ENCODE measurements at places on chromosomes 3 and 15. TPM values are rescaled to one million over a fixed set of nuclear protein-coding genes. Genes with fewer than 3 reads are reported as not detected.

DNA sequence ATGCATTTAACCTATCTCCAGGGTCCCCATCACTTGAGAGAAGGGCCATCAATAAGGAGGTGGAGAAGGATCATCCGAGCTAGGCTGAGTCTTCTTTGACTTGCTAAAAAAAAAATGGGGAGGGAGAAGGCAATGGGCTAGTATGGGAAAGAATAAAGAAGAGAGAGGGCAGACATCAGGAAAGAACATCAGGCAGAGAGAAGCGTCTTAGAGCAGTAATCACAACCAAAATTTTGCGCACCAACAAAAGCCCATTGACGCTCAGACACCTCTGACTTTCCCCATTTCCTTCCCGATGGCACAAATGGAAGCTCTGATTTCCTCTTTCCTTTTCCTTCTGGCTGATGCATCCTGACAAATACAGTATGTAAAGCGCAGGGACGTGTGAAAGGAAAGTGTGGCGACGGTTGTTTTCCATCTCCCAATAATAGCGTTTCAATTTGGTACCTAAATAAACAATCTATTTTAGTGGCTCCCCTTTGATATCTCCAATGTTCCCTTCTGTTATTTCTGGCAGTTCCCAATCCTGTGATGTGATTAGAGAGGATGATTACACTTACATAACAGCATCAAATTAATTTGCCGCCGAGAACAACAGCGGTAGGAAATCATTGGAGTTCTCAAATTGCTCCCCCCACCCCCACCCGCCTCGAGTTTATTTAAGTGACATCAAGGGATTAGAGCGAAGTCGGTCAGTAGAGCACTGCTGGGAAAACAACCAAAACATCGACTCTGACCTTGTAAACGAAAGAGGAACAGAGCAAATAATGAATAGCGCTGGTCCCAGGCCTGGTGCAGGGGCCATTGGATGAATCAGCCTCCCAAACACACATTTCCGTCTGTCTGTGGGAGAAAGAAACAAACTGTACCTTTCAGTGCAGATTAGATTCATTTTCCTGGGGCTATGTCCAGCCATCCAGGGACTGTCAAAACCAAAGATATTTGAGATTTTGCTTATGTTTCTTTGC, 273.3 kb upstream of the ICE2 start:
- H3K27ac ChIP-seq: no peak overlapping the region
- no peaks in the 10 kb centered on the region for H3K27me3 ChIP-seq
- no peak for DNase-seq
- no peaks in the 10 kb centered on the region for H3K4me1 ChIP-seq
- no peaks in the 10 kb centered on the region for H3K36me3 ChIP-seq
- peak overlapping the region; percentile 23 for H3K4me3 ChIP-seq

- no peaks in the 10 kb centered on the region for H3K36me3 ChIP-seq
- no peaks in the 10 kb centered on the region for H3K27me3 ChIP-seq
- DNase-seq: no peak
- no peak overlapping the region for H3K27ac ChIP-seq
- H3K4me1 ChIP-seq: no peaks in the 10 kb centered on the region
- H3K4me3 ChIP-seq: no peak overlapping the region
These were observed 8.1 kb downstream of the GOLGA6L2 start for GRCh38 chr15:23438816-23439466.

DNA sequence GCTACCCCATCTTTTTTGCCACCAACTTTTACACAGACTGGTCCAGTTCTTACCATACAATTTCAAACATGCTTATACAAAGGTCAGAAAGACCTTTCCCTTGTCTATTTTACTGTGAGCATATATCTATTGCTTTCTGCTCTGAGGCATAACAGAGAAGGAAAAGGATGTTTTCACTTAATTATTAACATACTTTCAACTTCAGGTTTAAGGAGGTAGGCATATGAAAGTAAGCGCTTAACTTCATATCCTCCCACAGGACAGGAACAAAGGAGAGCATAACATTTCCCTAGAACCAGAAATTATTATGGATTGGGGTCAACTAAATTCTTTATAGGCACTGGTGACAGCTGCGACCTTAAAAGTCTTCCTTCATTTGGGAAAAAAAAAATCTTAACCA, 1.1 kb downstream of the MYEF2 start:
- H3K27ac ChIP-seq: peak overlapping the region; percentile 90
- peak overlapping the region; percentile 65 for H3K4me3 ChIP-seq
- no peak for DNase-seq
- H3K4me1 ChIP-seq: no peaks in the 10 kb centered on the region
- H3K36me3 ChIP-seq: no peaks in the 10 kb centered on the region

Gene TICRR
- total RNA-seq: 0.60 TPM

Gene GRAMD2A
- 0.91 TPM for total RNA-seq

Gene KNG1
- total RNA-seq: not detected

Gene SSR3
- total RNA-seq: 135 TPM

Gene NISCH
- total RNA-seq: 80.9 TPM

Gene DLL4
- 28.4 TPM for total RNA-seq

DNA sequence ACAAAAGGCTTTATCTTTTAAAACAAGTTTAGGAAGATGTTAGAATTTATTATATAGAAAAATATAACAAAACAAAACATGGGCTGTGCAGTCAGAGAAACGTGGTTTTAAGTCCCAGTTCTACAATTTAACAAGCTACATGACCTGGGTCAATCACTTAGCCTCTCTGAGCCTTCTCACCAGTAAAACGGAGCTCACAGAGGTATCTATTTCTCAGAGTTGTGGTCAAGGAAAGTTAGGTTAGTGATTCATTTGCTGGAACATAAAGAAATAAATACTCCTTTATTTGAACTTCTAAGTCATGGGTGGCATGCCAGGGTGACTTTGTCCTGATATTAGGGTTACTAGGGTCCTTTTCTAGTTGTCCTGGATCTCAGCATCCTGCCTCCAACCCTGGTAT, 10.8 kb upstream of the CCDC174 start:
- DNase-seq: no peak
- H3K27ac ChIP-seq: no peak overlapping the region

Gene GASK1A
- total RNA-seq: 33.7 TPM

- H3K4me1 ChIP-seq: no peaks in the 10 kb centered on the region
- no peaks in the 10 kb centered on the region for H3K27me3 ChIP-seq
- no peaks in the 10 kb centered on the region for H3K36me3 ChIP-seq
- no peak for DNase-seq
- no peak overlapping the region for H3K4me3 ChIP-seq
These were observed 6.9 kb upstream of the PPP1R2 start for GRCh38 chr3:195549931-195550519.

Gene FBXO40
- not detected for total RNA-seq

DNA sequence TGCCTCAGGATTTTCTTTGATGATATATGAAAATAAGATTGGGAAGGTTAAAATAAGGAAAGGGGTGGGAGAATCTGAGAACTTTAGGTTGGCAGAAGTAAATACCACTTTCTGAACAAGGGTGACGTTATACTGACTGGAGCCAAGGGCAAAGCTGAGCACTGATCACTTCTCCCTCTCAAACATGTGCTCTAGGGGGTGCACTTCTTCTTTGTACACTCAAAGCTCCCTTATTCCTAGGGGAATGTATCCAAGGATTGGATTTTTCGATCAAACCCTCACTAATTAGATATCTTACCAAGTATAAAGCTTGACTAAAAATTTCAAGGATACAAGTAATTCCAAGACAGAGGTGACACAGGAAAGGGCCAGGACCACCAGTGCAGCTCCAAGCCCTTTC, 243.9 kb upstream of the UMPS start:
- peaks cover 8% of the 10 kb centered on the region for H3K36me3 ChIP-seq
- H3K27me3 ChIP-seq: no peaks in the 10 kb centered on the region
- no peak overlapping the region for H3K4me3 ChIP-seq
- no peak for DNase-seq

GRCh38 chr3:132659365-132660051, at the start of gene ACAD11:
Gene ACAD11 (minus strand): TSS chr3:132659809. CDS start chr3:132659751, 58 bp downstream.
- peak; percentile 89 for DNase-seq
- H3K27ac ChIP-seq: peak within 1 kb of the TSS; percentile 29
- H3K36me3 ChIP-seq: no peaks in the 10 kb centered on the region
- H3K27me3 ChIP-seq: no peaks in the 10 kb centered on the region

DNA sequence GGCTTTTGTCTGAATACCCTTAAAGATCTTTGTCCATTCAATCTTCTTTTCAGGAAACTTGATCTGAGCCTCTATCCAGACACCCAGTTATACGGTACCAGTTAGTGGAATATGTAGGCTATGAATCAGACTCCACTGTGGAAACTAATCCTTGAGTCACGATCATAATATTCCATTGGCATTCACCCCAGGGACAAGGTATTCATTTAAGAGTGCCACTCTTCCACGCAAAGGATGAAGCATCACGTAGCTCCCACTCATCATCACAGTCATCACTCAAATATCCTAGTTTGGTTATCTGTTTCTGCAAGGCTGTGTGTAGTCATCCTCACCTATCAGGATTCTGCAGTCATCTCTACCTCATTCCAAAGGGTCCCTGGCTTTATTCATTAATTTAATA, 85.6 kb downstream of the NEDD4 start:
- H3K27me3 ChIP-seq: no peaks in the 10 kb centered on the region
- H3K36me3 ChIP-seq: no peaks in the 10 kb centered on the region
- no peak overlapping the region for H3K27ac ChIP-seq
- H3K4me3 ChIP-seq: no peak overlapping the region

Gene NOX5
- 0.19 TPM for total RNA-seq

- DNase-seq: no peak
- no peak overlapping the region for H3K4me3 ChIP-seq
- H3K27me3 ChIP-seq: no peaks in the 10 kb centered on the region
- H3K36me3 ChIP-seq: no peaks in the 10 kb centered on the region
- H3K27ac ChIP-seq: peak overlapping the region; percentile 77
These were observed 32.5 kb downstream of the NPTN start for GRCh38 chr15:73600413-73601335.

GRCh38 chr3:46898321-46899150, 21.0 kb downstream of the PTH1R start:
- H3K27me3 ChIP-seq: no peaks in the 10 kb centered on the region
- H3K36me3 ChIP-seq: no peaks in the 10 kb centered on the region
- no peak overlapping the region for H3K27ac ChIP-seq
- no peak overlapping the region for H3K4me3 ChIP-seq

DNA sequence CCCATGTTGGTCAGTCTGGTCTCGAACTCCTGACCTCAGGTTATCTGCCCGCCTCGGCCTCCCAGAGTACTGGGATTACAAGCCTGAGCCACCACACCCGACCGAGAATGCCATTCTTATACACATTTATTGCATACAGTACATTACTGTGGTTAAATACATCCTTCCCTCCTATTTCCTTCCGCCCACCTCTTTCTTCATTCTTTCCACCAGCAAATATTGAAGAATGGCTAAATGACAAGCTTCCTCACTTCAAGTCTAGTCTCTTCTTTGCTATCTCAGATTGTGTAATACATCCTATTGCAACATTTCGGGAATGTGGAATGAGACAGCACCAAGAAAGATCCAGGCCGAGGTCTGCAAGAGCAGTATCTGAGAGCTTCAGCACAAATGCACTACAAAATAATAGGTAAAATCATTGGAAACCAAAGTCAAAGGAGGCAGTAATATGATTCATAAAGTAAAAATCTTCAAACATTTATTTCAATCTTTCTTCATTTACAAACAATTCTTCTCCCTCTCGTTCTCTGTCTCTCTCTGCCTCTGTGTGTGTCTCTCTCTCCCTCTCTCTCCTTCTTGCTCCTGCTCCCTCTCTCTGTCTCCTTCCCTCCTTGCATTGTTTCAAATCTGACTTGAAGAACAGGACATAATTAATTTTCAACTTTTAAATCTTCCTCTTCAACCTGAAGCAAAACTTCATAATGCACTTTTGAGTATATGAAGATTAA, 94.7 kb upstream of the TGFBR2 start:
- no peaks in the 10 kb centered on the region for H3K36me3 ChIP-seq
- peak overlapping the region; percentile 33 for H3K27ac ChIP-seq
- H3K27me3 ChIP-seq: no peaks in the 10 kb centered on the region
- H3K4me3 ChIP-seq: no peak overlapping the region
- no peak for DNase-seq

Gene RNU5B-1
- 18.7 TPM for total RNA-seq

Gene TMA7
- total RNA-seq: 114 TPM

- H3K36me3 ChIP-seq: no peaks in the 10 kb centered on the region
- H3K4me1 ChIP-seq: peaks cover 9% of the 10 kb centered on the region
- H3K27ac ChIP-seq: peak overlapping the region; percentile 67
- no peak for DNase-seq
- H3K27me3 ChIP-seq: no peaks in the 10 kb centered on the region
These were observed 646.2 kb downstream of the NTRK3 start for GRCh38 chr15:87610366-87610765.

DNA sequence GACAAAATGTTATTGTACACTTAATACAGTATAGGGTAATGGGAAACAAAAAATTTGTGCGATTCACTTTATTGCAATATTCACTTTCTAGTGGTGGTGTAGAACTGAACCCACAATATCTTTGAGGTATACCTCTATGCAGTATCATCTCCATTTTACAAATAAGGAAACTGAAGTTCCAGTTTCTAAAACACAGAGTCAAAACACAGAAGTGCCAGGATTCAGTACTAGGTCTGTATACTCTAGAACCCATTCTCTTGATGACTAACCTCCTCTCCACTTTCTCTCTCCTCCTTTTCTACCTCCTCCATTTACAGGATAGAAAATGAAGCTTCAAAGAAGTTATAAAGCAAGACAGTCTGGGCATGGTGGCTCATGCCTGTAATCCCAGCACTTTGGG, 62.2 kb downstream of the MB21D2 start:
- H3K27ac ChIP-seq: no peak overlapping the region
- DNase-seq: no peak
- no peaks in the 10 kb centered on the region for H3K4me1 ChIP-seq
- no peaks in the 10 kb centered on the region for H3K27me3 ChIP-seq
- H3K36me3 ChIP-seq: no peaks in the 10 kb centered on the region

Gene SLC9A9
- total RNA-seq: 12.6 TPM

Gene GOLGA8Q
- 5.7 TPM for total RNA-seq

GRCh38 chr3:138009476-138010272, at the start of gene CLDN18:
Gene CLDN18 (plus strand): TSS chr3:138010165. CDS start chr3:138010226, 61 bp downstream.
- no peak within 1 kb of the TSS for H3K4me3 ChIP-seq
- H3K4me1 ChIP-seq: no peaks in the 10 kb centered on the region
- peaks cover 2% of the 10 kb centered on the region for H3K36me3 ChIP-seq
- no peak within 1 kb of the TSS for H3K27ac ChIP-seq
- DNase-seq: no peak
- H3K27me3 ChIP-seq: no peaks in the 10 kb centered on the region

DNA sequence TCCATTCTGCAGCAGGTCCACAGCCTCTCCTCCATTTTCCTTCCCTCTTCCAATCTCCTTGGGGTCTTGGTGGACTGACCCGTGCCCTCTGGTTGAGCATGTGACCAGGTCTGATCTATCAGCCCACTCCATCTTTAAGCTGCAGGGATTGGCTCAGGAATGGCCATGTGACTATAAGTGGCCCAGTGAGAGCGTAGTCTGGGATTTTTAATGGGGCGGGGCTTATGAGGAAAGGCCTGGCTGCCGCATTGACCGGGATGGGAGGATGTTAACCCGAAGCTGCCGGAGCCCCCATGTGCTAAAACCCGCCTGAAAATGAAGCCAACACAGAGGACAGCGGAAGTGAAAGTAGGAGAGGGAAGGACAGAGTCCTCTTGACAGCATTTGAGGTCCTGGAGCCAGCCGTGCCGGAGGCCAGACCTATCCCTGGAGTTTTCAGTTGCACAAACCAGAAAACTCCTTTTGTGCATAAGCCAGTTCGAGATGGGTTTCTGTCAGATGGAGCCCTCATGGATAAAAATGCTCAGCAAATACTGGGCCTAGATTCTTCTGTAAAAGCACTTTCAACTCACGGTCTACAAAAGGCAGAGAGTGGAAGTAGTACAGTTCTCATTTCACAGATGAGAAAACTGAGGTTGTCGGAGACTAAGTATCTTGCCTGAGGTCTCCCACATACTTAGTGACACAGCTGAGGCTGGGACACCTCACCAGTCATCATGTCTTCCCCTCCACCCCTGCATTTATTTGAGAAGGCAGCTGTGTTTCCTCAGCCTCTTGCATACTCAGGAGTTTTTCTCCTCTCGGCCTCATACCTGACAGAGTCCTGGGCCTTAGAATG, 61.9 kb downstream of the ATP2B2 start:
- H3K36me3 ChIP-seq: no peaks in the 10 kb centered on the region
- no peak overlapping the region for H3K27ac ChIP-seq
- no peaks in the 10 kb centered on the region for H3K27me3 ChIP-seq
- no peaks in the 10 kb centered on the region for H3K4me1 ChIP-seq
